ENCODE measurements at places on chromosomes 7 and 10. TPM values are rescaled to one million over a fixed set of nuclear protein-coding genes. Genes with fewer than 3 reads are reported as not detected.

- no peak for DNase-seq
Observed at GRCh38 chr7:845731-846130, 13.5 kb downstream of the SUN1 start.

- no peak for DNase-seq
Observed at GRCh38 chr10:6071181-6072175, 9.3 kb upstream of the IL2RA start.

DNA sequence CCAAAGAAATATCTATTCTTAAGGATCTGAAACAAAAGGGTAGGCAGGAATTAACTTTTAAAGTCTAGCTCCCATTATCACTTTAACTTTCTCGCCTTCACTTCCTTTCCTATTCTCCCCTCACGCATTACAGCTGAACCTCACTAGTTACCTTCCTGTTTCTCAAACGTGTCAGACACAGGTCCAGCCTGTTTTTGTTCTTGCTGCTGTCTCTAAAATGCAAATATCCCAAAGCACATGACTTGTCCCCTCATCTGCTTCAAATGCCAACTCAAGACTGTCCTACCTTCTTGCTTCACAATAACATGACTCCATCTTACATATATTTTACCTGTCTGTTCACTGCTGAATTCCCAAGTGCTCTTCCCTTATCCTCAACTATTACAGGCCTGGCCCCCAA lies 17.6 kb downstream of the ZDHHC6 start:
- DNase-seq = no peak

- DNase-seq = no peak
Observed at GRCh38 chr10:115082506-115082905, 10.7 kb upstream of the ATRNL1 start.

DNA sequence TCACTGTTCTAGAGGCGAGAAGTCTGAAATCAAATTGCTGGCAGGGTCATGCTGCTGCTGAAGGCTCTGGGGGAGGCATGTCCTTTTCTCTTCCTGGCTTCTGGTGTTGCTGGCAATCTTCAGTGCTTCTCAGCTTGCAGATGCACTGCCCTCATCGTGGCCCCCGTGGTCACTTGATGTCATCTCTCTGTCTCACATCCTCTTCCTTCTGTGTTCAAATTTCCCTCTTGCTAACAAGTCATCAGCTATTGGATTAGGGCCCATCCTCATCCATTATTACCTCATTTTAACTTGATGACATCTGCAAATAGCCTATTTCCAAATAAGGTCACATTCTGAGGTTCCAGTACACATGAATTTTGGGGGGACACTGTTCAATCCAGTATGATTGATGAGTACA lies 36.6 kb upstream of the SRGN start:
- no peak for DNase-seq

DNA sequence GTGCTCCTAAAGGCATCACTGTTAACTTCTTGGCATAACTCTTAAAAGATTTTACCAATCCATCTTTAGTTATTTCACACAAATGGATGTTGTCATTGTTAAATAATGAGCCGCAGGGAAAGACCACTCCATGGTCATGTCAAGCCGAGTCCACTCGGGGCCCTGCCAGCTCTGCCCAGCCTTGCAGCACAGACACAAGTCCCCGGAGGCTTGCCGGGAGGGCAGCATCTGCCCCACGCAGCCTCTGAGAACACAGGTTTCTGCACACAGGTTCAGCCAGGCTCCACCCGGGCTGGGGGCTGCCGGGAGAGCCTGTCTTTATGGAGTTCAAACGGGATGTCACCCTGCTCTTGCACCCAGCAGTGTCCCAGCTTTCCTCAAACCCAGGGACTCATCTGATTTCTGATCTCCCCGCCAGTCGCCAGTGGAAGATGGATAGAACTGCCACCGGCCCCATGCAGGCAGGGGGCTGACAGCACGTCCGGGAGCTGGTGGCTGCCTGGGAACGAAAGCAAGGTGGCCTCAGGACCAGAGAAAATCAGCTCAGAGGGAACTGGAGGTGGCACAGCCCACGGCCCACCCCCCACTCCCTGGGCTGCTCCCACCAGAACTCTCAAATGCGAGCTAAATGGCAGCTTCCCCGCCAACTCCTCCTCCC lies 156.2 kb downstream of the TCERG1L start:
- DNase-seq = no peak

DNA sequence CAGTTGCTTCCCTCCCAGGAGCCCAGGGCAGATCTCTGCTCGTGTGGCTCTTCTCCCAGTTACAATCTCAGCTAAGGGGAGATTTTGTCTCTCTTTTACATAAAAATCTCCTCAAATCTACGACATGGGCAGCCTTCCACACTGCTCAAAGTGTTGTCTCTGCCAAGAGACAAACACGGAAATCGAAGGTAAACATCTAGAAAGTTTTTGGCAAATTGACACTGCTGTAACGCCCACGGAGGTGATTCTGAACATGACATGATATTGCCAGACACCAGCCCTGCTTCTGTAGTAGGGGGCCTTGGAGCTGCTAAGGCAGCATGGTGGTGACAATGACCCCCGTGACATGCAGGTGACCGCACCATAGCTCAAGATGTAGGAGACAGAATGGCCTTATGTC lies 128.3 kb downstream of the CCDC3 start:
- no peak for DNase-seq

Gene HOXA13
- not detected for total RNA-seq

Gene MBL2
- not detected for total RNA-seq

Gene SLC18A3
- not detected for total RNA-seq

Gene HTR5A
- total RNA-seq = not detected

Gene PNLIPRP2
- not detected for total RNA-seq

Gene ACSM6
- total RNA-seq = not detected

Data from activated naive CD4-positive, alpha-beta T cell treated with anti-CD3 and anti-CD28 coated beads, Interleukin-2, amount 50 U/mL, for 72 hours (primary cell).